Activated naive CD4-positive, alpha-beta T cell treated with anti-CD3 and anti-CD28 coated beads for 36 hours (primary cell): ENCODE measurements at places on chromosomes 7 and 10. TPM values are rescaled to one million over a fixed set of nuclear protein-coding genes. Genes with fewer than 3 reads are reported as not detected.

DNA sequence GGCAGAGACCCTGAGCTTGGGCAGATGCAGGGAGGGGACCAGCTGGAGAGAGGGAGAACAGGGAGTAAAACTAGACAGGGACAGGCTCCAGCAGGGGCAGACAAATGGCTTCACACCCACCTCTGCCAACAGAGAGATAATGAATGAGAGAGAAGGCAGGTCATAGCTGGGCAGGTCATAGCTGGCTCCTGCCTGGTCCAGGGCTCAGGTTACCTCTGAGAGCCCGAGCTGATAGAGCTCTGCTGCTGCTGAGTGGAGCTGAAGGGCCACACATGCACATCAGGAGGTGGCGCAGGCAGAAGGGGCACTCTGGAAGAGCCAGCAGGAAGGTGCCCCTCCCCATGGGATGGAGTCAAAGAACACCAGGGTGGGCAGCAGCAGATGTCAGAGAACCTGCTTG, 154.2 kb downstream of the GFRA1 start:
- no peak for DNase-seq

- DNase-seq: no peak
Measured at GRCh38 chr10:125976960-125977605, 80.7 kb downstream of the FANK1 start.

DNA sequence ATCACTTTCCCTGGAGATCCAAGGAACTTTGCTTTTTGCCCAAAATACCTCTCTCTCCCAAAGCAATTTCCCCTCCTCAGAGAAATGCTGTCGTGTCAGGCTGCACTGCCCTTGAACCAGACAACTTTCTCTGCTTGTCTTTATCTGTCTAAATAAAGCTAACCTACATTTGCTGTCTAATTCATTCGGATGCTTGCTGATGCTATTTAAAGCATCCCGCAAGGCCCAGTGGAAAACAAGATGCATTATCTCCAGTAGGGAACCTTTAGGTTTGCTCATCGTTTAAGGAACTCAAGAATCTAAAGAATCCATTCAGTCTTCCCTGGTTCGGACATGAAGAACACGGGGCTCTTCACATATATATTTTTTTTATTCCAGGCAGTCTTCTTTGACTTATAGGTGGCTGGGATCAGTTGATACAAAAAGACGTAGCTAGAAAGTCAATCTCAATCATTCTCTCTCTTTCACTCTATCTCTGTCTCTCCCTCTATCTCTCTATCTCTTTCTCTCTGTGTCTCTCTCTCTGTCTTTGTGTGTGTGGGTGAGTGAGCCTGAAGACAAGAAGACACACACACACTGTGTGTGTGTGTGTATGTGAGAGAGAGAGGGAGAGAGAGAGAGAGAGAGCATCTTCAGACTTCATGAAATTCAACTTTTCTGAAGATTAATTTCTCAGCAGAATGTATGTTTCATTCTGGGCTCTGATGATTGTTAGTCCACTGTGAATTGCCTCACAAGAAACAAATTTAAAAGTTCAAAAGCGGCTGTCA, 92.8 kb upstream of the MKLN1 start:
- DNase-seq: no peak

- no peak for DNase-seq
Measured at GRCh38 chr7:18597754-18598153, 102.2 kb downstream of the HDAC9 start.

GRCh38 chr7:158645842-158646241, 58.2 kb upstream of the PTPRN2 start:
- no peak for DNase-seq

- DNase-seq: no peak
Measured at GRCh38 chr10:1156616-1156886, 100.4 kb downstream of the WDR37 start.

GRCh38 chr7:36966636-36967035, 242.3 kb upstream of the AOAH start:
- no peak for DNase-seq

- no peak for DNase-seq
Measured at GRCh38 chr10:69766161-69766910, 35.4 kb upstream of the COL13A1 start.

DNA sequence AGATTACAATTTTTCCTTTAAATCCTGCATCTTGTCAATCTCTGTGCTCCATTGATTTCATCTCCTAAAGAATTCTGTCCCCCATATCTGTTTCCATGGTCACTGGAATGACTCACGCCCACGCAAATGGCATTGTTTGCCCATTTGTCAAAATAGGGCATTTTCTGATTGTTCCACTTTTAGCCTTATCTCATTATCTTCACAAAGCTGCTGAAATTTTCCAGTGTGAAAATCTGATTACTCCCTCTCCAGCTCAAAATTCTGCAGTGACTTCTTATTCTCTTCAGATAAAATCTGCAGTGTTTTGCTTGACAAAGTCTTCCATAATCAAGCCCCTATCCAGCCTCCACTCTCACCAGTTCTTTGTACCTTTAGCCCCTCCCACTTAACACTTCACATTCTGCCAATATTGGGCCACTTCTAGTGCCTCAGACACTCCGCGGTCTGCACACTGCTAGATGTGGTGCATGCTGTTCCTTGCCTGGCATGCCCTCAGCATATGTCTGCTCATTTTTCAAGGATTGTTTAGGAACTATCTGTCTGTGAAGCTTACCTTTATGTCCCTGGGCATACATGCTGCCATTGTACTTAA, 33.9 kb upstream of the CTTNBP2 start:
- no peak for DNase-seq

GRCh38 chr10:23461557-23461956, 22.7 kb downstream of the OTUD1 start:
- DNase-seq: no peak

DNA sequence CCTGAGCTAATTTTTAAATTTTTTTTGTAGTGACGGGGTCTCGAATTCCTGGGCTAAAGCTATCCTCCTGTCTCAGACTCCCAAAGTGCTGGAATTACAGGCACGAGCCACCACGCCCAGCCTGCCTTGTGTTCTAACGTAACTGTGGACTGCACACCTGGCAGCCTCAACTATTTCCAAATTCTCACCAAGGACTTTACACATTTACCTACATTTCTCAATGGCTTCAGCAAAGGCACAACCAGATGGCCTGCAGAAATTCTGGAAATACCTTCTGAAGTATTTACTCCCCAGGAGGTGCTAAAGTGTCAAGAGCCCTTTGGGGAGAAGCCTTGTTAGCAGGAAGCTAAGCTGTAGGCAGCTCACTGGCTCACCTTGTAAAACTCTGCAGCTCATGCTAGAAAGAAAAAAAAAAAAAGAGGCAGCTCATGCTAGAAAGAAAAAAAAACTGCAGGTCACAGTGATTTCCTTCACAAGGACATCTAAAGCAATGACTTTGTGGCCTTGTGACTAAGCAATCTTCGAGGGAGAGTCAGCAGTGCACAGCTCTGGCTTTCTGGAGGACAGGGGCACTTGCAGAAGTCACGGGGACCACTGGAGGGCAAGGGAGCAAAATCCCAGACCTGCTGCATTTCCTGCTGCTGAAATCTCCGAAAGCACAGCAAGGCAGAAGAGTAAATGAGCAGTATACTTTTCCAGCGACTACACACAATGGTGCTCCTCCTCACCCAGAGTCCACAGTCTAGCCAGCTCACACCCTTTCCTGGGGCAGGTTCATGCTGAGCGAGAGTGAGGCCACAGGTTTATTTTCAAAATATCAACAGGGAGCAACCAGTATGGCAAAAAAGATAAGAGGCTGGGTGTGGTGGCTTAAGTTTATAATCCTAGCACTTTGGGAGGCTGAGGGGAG, 40.4 kb downstream of the BAIAP2L1 start:
- DNase-seq: no peak

DNA sequence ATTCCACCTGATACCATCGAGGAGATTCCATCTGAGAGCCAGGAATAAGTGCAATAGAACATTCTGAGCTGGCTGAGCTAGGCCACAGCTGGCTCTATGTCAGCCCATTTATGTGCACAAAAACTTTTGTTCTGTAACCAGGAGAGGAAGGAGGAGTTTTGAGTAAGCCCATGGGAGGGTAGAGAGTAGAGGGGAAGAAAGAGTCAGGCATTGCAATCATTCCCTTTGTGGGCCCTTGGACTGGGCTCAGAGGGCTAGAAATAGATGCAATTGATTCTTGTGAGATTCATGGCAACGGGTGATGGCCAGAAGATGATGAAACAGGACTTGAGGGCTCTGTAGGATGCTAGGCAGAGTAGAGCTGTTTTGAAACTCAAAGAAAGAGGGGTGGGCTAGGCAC, 104.6 kb upstream of the KIF5B start:
- DNase-seq: no peak

DNA sequence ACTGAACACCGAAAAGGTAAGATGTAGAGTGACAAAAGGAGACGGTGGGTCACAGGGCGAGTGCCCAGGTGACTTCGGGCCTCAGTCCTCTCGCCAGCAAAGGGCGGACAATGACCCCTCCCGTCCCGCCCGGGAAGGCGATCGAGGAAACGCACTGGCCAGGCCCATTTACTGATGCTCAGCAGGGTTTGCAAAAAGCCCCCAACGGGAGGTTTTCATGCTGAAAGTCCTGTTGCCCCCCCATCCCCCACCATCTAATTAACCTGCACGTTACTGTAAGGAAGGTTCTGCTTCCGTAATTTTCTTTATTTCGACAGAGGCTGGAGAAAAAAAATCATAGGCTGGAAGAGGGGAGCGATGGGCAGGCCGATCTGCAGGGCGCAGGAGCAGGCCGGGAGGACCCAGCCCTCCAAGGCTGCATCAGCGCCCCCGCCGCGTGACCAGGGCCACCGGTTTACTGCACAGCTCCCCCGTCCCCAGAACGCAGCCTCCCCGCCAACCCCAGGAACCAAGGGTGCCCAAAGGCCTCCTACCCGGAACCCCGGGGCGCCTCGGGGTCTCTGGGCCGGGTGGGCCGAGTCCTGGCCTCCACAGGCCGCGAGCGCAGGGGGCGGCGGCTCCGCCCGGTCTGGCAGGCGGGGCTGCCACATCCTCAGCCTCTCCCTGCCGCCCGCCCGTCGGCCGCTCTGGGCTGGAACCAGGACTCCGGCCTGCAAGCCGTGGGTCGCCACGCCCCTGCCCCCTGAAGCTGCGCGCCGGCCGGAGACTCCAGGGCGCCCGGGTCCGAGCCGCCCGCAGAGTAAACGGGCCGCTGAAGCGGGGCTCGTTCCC, 613 bp downstream of the OAT start:
- peak; percentile 62 for DNase-seq

DNA sequence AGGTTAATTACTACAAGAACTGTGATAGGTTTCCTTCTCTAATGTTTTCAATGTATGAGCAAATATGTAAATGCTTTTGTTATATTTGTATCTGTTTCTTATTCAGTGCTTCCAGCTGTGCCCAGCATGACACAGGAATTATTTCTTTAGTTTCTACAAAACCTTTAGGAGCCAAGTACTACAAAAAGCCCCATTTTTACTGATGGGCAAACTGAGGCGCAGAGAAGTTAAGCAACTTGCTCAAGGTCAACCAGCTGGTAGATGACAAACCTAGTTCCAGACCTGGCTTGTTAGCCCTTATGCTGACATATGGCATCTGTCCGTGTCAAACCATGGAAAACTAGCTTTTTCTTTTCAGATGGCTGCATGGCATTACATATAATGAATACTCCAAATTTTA, 134.6 kb downstream of the JAZF1 start:
- no peak for DNase-seq

DNA sequence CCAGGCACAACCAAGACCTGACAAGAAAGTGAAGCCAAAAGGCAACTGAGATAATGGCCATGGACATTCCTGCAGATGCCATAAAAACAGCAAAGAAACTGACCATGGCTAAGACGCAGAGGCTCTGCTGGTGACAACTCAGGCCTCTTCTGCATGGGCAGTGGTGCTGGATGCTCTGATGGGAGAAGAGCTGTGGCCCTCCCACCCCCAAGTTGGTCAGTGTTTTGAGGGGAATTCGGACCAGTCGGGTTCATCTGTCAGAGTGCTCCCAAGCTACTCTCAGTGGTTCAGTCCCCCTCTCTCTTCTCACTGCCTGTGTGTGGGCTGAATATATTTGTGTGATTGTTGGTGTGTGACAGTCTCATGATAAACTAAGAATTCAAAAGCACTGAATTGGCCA, 79.0 kb upstream of the GPR26 start:
- no peak for DNase-seq

DNA sequence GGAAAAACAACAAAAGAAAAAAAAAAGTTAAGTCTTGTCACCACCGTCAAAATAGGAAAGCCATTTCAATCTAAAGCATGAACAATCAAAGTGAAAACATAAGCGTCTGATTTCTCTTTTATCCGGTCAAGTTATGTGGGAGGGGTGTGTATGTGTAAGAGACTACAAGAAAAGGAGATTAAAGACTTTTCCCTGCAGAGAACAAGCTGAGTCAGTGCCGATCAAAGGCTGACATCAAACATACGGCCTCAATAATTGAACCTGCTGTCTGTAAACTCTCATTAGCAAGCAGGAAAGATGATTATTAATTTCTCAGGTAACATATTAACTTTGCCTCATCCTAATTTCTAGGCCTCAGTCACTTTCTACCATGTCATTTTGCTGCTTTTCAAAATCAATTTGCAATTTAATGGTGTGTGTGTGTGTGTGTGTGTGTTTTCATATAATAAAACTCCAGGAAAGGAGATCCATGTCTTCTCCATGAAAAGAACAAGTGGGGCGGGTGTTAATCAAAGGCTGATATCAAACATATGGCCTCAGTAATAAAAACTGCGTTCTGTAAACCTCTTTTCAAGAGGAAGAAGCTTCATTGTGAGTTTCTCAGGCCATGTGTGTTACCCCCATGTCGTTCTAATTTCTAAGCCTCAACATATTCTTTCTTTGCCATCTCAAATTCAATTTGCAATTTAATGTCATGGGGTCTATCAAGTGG, 649.1 kb upstream of the SORCS1 start:
- DNase-seq: no peak

GRCh38 chr7:139972029-139972428, 90.7 kb downstream of the PARP12 start:
- no peak for DNase-seq

GRCh38 chr10:70652761-70653657, 19.3 kb upstream of the ADAMTS14 start:
- no peak for DNase-seq

DNA sequence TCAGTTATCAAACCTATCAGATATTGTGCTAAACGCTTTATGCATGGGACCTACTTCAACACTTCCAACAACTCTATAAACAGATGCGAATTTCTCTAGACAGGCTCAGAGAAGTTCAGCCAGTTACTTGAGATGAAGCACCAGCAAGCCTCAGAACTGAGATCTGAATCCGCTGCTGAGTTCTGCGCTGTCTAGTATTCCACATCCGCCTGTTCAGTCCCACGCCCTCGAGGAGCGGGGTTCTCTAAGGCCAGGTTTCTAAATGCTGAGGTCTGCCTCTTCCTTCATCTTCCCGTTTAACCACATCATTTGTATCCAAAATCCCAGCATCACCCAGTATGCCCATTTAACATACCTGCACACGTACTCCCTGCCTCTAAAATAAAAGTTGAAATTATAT, 297.8 kb upstream of the ZNF32 start:
- DNase-seq: no peak

GRCh38 chr7:108659867-108660266, 90.2 kb downstream of the DNAJB9 start:
- DNase-seq: no peak

GRCh38 chr7:44150466-44150832, 9.3 kb upstream of the MYL7 start:
- no peak for DNase-seq

Gene TET1
- 0.57 TPM for total RNA-seq

Gene SERPINE1
- 0.07 TPM for total RNA-seq

Gene OR13A1
- total RNA-seq: not detected
